ENCODE measurements at places on chromosomes 11 and 22. TPM values are rescaled to one million over a fixed set of nuclear protein-coding genes. Genes with fewer than 3 reads are reported as not detected.
A peak's percentile ranks its signal among the peaks of the same experiment; 100 is the strongest.

- DNase-seq, result no peak
- H3K36me3 ChIP-seq, result no peaks in the 10 kb centered on the region
- peaks cover 3% of the 10 kb centered on the region for H3K4me1 ChIP-seq
- H3K4me3 ChIP-seq, result no peak overlapping the region
- peaks cover 4% of the 10 kb centered on the region for H3K27me3 ChIP-seq
These were observed 91.0 kb upstream of the ARHGAP32 start for GRCh38 chr11:129283141-129283540.

GRCh38 chr11:130037058-130037457 lies 32.6 kb upstream of the APLP2 start:
- H3K4me1 ChIP-seq, result no peaks in the 10 kb centered on the region
- no peak for DNase-seq
- no peaks in the 10 kb centered on the region for H3K36me3 ChIP-seq
- H3K27me3 ChIP-seq, result no peaks in the 10 kb centered on the region
- no peak overlapping the region for H3K27ac ChIP-seq
- H3K4me3 ChIP-seq, result no peak overlapping the region

DNA sequence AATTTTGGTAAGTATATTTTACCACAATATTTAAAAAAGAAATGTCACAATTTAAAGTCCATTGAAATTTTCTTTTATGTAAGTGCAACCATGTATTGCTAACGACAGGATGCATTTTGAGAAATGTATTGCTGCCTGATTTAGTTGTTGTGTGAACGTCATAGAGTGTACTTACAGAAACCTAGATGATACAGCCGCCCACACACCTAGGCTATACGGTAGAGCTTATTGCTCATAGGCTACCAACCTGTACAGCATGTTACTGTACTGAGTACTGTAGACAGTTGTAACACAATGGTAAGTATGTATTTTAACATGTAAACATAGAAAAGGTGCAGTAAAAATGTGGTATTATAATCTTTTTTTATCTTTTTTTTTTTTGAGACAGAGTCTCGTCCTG lies 48.1 kb downstream of the CBL start:
- no peak overlapping the region for H3K27ac ChIP-seq
- no peak for DNase-seq
- no peaks in the 10 kb centered on the region for H3K27me3 ChIP-seq

DNA sequence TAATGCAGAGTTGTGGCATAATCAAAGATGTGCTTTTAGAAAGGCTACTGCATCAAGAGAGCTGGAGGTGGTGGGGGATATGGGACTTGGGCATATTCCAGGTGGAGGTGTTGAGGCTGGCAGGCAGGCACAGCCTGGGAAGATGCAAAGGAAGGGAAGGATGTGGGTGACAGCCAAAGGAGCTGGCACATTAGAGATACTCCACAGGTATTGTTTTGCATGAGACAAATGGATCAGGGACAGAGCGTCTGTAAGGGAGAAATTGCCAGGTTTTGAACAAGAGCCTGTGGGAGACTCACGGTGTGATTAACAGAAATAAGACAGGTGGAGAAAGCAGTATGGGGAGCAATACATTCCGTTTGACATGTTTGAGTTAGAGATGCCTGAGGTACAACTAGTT lies 263.7 kb downstream of the NELL1 start:
- no peak overlapping the region for H3K4me3 ChIP-seq
- DNase-seq, result no peak
- H3K27me3 ChIP-seq, result no peaks in the 10 kb centered on the region
- no peak overlapping the region for H3K27ac ChIP-seq

GRCh38 chr11:62129590-62130282 lies 5.9 kb downstream of the INCENP start:
- no peak overlapping the region for H3K27ac ChIP-seq
- peaks cover 28% of the 10 kb centered on the region for H3K36me3 ChIP-seq
- H3K4me1 ChIP-seq, result peaks cover 7% of the 10 kb centered on the region

DNA sequence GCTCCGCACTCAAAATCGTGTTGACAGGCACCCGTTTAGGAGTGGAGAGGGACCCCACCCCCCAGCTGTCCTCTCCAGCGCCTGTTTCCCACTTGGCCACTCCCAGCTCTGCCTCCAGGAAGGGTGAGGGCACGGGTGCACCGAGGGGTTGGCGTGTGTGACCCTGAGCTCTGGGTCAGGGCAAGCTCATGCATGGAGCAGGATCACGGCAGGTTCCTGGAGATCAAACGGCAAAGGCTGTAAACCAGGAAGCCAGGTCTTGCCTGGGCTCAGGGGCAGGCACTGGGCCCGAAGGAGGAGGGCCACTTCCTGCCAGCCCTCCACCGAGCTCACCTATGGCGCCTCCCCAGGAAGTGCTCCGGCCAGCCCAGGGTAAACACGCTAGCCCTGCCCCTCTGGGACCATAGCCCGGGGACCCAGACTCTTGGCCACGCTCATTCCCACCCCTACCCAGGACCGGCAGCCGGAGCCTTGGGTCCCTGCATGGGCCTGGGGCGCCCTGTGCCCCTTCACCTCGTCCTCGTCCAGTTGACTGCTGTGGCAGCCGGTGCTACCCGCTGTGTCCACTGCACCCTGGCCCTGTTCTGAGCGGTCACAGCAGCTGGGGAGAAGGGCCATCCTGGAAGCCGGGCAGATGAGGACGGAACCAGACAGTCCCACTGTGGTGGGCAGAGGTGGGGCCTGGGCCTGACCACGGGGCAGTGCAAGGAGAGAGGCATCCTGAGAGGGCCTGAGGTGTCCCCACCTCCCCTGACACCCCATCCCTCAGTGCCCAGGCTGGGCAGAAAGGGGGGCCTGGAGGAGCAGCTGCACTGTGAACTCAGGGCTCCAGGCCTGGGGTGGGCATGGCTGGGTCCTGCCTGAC lies 1.0 kb upstream of the EPS8L2 start:
- peaks cover 39% of the 10 kb centered on the region for H3K27me3 ChIP-seq
- DNase-seq, result peak; percentile 60
- peaks cover 22% of the 10 kb centered on the region for H3K4me1 ChIP-seq
- H3K4me3 ChIP-seq, result no peak overlapping the region
- no peak overlapping the region for H3K27ac ChIP-seq

Gene SLC22A9
- not detected for polyA plus RNA-seq

GRCh38 chr22:33386270-33386669 lies 328.1 kb upstream of the SYN3 start:
- peaks cover 26% of the 10 kb centered on the region for H3K36me3 ChIP-seq
- H3K27ac ChIP-seq, result no peak overlapping the region
- no peaks in the 10 kb centered on the region for H3K27me3 ChIP-seq
- H3K4me3 ChIP-seq, result no peak overlapping the region
- no peaks in the 10 kb centered on the region for H3K4me1 ChIP-seq

Gene HEPHL1
- not detected for polyA plus RNA-seq

DNA sequence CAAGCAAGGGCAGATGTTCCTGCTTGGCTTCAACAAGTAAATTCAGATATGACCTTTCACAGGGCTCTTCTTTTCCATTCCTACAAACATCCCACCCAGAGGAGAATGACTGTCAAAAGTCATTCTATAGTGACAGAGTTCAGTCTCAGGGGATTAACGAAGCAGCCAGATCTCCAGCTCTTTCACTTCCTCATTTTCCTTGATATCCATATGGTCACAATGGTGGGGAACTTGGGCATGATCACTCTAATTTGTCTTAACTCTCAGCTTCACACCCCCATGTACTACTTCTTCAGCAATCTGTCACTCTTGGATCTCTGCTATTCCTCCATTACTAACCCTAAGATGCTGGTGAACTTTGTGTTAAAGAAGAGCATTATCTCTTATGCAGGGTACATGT lies 15.0 kb upstream of the OR8B8 start:
- DNase-seq, result no peak
- H3K36me3 ChIP-seq, result no peaks in the 10 kb centered on the region
- no peak overlapping the region for H3K27ac ChIP-seq
- no peaks in the 10 kb centered on the region for H3K4me1 ChIP-seq
- no peak overlapping the region for H3K4me3 ChIP-seq
- H3K27me3 ChIP-seq, result no peaks in the 10 kb centered on the region

GRCh38 chr11:10639350-10639749 lies 54.2 kb downstream of the IRAG1 start:
- H3K4me3 ChIP-seq, result no peak overlapping the region
- DNase-seq, result no peak
- no peak overlapping the region for H3K27ac ChIP-seq
- no peaks in the 10 kb centered on the region for H3K36me3 ChIP-seq

Gene UBQLNL
- polyA plus RNA-seq, result 0.23 TPM

GRCh38 chr11:76980196-76980595 lies 54.0 kb upstream of the B3GNT6 start:
- H3K27me3 ChIP-seq, result no peaks in the 10 kb centered on the region
- DNase-seq, result no peak
- no peak overlapping the region for H3K27ac ChIP-seq
- no peak overlapping the region for H3K4me3 ChIP-seq
- no peaks in the 10 kb centered on the region for H3K4me1 ChIP-seq
- H3K36me3 ChIP-seq, result no peaks in the 10 kb centered on the region

- H3K27me3 ChIP-seq, result no peaks in the 10 kb centered on the region
- no peaks in the 10 kb centered on the region for H3K4me1 ChIP-seq
These were observed 77.1 kb downstream of the DGCR2 start for GRCh38 chr22:19045094-19045493.

- no peaks in the 10 kb centered on the region for H3K4me1 ChIP-seq
- peaks cover 14% of the 10 kb centered on the region for H3K27me3 ChIP-seq
- DNase-seq, result no peak
- no peaks in the 10 kb centered on the region for H3K36me3 ChIP-seq
- H3K4me3 ChIP-seq, result no peak overlapping the region
These were observed 3.3 kb upstream of the TRIM29 start for GRCh38 chr11:120141113-120141767.

Gene FAM83F
- 1.7 TPM for polyA plus RNA-seq

GRCh38 chr11:64910451-64911093 lies 6.4 kb downstream of the ATG2A start:
- H3K4me3 ChIP-seq, result no peak overlapping the region
- no peaks in the 10 kb centered on the region for H3K27me3 ChIP-seq
- DNase-seq, result no peak
- H3K36me3 ChIP-seq, result peaks cover 90% of the 10 kb centered on the region
- H3K4me1 ChIP-seq, result peaks cover 5% of the 10 kb centered on the region
- H3K27ac ChIP-seq, result no peak overlapping the region

Gene TSSK2
- polyA plus RNA-seq, result 0.19 TPM

Gene UPK3A
- polyA plus RNA-seq, result not detected

Gene PGA4
- 0.43 TPM for polyA plus RNA-seq

Gene TTC36
- not detected for polyA plus RNA-seq

- H3K36me3 ChIP-seq, result no peaks in the 10 kb centered on the region
- no peak for DNase-seq
These were observed 836.0 kb downstream of the FAM181B start for GRCh38 chr11:81897639-81898038.

Gene MIF
- polyA plus RNA-seq, result 339 TPM

DNA sequence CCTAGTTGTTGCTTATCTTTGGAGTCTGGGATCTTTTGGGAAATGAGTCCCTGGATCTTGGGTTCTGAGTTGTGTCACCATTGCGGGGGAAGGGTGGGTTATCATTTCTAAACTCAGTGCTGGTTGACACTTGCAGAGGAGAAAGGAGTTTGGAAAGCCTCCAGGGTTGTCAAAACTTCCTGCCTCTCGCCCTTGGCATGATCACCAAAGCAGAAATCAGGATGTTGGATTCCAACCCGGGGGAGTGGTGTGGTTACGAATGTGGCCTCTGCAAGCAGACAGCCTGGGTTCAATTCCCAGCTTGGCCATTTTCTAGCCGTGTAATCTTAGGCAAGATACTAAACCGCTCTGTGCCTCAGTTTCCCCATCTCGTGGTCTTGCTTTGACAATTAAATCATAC lies 24.3 kb downstream of the CD6 start:
- H3K27me3 ChIP-seq, result no peaks in the 10 kb centered on the region
- no peak for DNase-seq

DNA sequence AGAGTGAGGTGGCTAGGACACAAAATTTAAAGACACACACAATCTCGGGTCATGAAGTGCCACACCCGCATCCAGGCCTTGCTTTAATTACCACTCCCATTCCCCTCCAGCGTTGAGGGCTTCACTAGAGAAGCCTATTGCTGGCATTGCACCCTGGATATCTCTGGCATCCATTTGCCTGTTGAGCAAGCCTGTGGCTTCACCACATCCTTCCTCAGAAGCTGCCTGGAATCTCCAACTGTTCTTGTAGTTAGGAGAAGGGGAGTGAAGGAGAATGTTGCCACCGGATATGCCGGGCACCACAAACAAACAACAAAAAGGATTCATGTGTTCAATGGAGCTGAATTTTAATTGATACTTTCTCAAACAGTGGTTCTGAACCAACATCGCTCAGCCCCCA lies 34.4 kb upstream of the RCN1 start:
- no peak overlapping the region for H3K27ac ChIP-seq
- no peaks in the 10 kb centered on the region for H3K36me3 ChIP-seq
- no peaks in the 10 kb centered on the region for H3K4me1 ChIP-seq
- no peak for DNase-seq

Gene FOLR3
- polyA plus RNA-seq, result not detected

DNA sequence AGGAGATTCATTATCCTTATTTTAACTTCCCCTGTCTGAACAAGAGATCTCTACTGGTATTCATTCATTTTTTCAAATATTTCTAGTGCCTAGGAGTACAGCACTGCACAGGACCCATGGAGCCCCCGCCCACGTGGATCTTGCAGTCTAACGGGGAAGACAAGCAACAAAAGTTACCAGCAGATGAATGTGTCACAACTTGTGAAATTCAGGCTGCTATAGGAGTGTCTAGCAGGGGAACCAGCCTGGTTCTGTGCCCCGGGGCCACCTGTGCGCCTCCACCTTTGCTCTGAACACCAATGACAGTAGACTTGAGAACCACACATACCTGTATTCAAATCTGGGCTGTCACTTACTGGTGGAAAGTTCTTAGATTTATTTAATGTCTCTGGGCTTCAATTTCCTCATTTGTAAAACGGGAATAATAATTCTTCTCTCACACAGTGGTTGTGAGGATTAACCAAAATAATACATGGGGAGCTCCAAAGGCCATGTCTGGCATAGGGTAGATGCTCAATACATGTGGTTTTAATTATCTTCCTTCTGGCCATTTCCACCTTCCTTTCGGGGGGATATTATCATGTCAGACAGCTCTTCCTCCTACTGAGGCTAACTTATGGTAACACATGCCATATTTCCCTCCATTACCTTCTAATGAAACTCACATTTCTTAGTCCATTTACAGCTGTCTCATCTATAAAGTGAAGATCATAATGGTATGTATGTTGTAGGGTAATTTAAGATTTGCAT lies 17.8 kb downstream of the POU2AF1 start:
- no peaks in the 10 kb centered on the region for H3K4me1 ChIP-seq
- no peak overlapping the region for H3K4me3 ChIP-seq
- H3K27me3 ChIP-seq, result no peaks in the 10 kb centered on the region
- H3K36me3 ChIP-seq, result no peaks in the 10 kb centered on the region
- no peak overlapping the region for H3K27ac ChIP-seq

GRCh38 chr22:19233189-19233661 lies 54.7 kb upstream of the SLC25A1 start:
- peaks cover 57% of the 10 kb centered on the region for H3K36me3 ChIP-seq
- DNase-seq, result no peak
- no peaks in the 10 kb centered on the region for H3K4me1 ChIP-seq
- H3K27me3 ChIP-seq, result no peaks in the 10 kb centered on the region

DNA sequence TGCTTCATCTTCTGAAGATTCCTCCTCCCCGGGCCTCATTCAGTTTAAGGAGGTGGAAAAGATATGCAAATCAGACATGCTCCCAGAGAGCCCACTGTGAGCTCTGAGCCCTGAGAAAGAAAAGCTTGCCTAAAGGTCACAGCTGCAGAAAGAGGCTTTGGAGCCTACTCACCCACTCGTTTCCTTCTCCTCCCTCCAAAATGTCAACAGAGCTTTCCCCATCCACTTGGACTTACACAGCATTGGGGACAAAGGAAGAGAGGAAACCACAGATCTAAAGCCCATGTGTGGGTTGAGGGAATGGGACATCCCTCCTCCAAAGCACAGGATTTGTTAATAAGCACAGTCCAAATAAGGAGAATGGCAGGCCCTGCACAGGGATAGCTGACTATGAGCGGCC lies 158.4 kb downstream of the ETS1 start:
- DNase-seq, result no peak
- H3K27ac ChIP-seq, result peak overlapping the region; percentile 21
- no peaks in the 10 kb centered on the region for H3K27me3 ChIP-seq
- no peak overlapping the region for H3K4me3 ChIP-seq

Data from heart left ventricle (tissue), 16 donors.